ENCODE measurements at places on chromosomes 3 and 15. TPM values are rescaled to one million over a fixed set of nuclear protein-coding genes. Genes with fewer than 3 reads are reported as not detected.
A peak's percentile ranks its signal among the peaks of the same experiment; 100 is the strongest.

The PRTG gene
- total RNA-seq, result 93.8 TPM

The CNTN6 gene
- total RNA-seq, result 16.4 TPM

The PCCB gene
- 67.2 TPM for total RNA-seq

The C2CD4A gene
- total RNA-seq, result not detected

The DPH6 gene
- total RNA-seq, result 31.4 TPM

DNA sequence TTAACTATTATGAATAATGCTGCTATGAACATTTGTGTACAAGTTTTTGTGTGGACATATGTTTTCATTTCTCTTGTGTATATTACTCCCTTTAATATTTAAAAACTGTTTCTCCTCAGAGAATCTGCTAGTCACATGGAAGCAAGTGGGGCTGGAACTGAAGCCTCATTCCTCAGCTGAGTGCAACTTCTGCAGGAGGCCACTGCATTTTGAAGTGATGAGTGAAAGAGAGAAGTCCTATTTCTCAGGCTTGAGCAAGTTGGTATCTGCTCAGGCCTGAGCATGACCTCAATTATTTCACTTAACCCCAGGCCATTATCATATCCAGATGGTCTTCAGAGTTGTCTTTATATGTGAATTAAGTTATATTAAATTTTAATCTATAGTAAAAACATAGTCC lies 11.5 kb downstream of the TLR9 start:
- H3K27ac ChIP-seq, result no peak overlapping the region
- H3K4me1 ChIP-seq, result peaks cover 26% of the 10 kb centered on the region
- H3K27me3 ChIP-seq, result no peaks in the 10 kb centered on the region
- H3K4me3 ChIP-seq, result no peak overlapping the region

GRCh38 chr3:124362455-124362854 lies 367.8 kb upstream of the UMPS start:
- no peaks in the 10 kb centered on the region for H3K36me3 ChIP-seq
- DNase-seq, result no peak

- H3K4me1 ChIP-seq, result no peaks in the 10 kb centered on the region
- H3K4me3 ChIP-seq, result no peak overlapping the region
- DNase-seq, result no peak
- H3K27ac ChIP-seq, result no peak overlapping the region
These were observed 69.5 kb upstream of the PRICKLE2 start for GRCh38 chr3:64294771-64295170.

- no peaks in the 10 kb centered on the region for H3K27me3 ChIP-seq
- no peak overlapping the region for H3K4me3 ChIP-seq
- no peaks in the 10 kb centered on the region for H3K36me3 ChIP-seq
- H3K27ac ChIP-seq, result peak overlapping the region; percentile 79
These were observed 164.5 kb downstream of the THSD4 start for GRCh38 chr15:71279757-71280141.

DNA sequence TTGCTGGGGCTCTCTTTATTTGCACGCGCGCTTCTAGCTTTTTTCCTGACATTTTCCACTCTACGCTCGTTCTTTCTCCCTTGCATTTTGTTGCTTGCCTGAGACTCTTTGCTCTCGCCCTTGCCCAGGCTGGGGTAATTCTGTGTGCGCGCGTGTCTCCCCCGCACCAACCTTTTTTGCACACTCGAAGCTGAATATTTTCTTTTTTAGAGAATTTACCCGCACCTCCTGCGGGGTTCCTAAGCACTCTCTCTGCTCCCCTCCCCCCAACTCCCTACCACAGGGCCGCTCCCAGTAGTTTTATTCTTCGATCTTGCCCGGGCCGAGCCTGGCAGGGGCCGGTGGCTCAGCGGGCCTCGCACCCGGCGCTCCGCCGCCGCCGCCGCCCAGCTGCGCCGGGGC lies 732 bp downstream of the FAM43A start:
- peak overlapping the region; percentile 44 for H3K4me3 ChIP-seq
- H3K27ac ChIP-seq, result peak overlapping the region; percentile 76
- H3K4me1 ChIP-seq, result peaks cover 36% of the 10 kb centered on the region
- no peak for DNase-seq

DNA sequence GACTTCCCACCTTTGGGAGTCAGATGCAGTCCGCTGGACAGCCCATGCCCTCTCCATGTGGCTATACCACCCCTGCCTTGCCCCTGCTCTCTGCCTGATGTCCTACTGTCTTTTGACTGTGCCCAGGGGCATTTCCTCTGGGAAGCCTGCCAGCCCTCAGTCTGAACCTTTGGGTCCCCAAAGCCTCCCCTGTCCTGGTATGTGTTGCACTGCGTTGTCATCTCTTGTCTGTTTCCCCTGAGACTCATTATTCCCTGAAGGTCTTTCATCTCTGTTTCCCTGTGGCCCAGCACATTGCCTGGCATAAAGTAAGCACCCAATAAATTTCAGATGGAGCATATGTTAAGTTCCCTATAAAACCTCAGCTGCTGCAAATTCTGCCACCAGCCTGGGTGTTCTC lies 236.6 kb upstream of the CTDSPL start:
- peaks cover 51% of the 10 kb centered on the region for H3K4me1 ChIP-seq
- no peaks in the 10 kb centered on the region for H3K36me3 ChIP-seq
- DNase-seq, result peak; percentile 21

All from thyroid gland (tissue), 4 donors.